ENCODE measurements at places on chromosomes 3 and 15.

GRCh38 chr15:77581896-77582569 lies 50.7 kb downstream of the LINGO1 start:
- DNase-seq = no peak

GRCh38 chr3:73665286-73665685 lies 40.5 kb upstream of the PDZRN3 start:
- no peak for DNase-seq

GRCh38 chr3:71581457-71582035 lies 2.0 kb downstream of the FOXP1 start:
- peak; percentile 8 for DNase-seq

DNA sequence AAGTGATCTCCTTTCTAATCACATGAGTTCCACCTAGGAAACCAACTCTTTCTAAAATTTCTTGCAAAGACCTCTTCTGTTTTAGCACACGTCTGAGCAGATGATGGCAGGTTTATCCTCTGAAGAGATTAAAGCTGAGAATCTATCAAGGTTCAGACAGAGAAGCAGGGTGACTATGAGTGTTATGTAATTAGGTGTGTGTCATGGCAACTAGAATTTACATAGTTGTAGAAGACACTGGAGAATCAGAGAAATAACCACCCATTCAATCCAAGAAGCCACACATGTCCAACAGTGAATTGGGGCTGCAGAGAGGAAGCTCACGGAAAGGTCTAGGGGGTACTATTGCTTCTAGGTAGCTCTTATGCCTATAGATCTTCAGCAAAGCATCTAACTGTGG lies 600.5 kb downstream of the PYDC2 start:
- no peak for DNase-seq

GRCh38 chr3:129603991-129604749 lies 2.3 kb downstream of the PLXND1 start:
- DNase-seq = no peak

GRCh38 chr15:38897551-38897950 lies 332.9 kb upstream of the RASGRP1 start:
- no peak for DNase-seq

DNA sequence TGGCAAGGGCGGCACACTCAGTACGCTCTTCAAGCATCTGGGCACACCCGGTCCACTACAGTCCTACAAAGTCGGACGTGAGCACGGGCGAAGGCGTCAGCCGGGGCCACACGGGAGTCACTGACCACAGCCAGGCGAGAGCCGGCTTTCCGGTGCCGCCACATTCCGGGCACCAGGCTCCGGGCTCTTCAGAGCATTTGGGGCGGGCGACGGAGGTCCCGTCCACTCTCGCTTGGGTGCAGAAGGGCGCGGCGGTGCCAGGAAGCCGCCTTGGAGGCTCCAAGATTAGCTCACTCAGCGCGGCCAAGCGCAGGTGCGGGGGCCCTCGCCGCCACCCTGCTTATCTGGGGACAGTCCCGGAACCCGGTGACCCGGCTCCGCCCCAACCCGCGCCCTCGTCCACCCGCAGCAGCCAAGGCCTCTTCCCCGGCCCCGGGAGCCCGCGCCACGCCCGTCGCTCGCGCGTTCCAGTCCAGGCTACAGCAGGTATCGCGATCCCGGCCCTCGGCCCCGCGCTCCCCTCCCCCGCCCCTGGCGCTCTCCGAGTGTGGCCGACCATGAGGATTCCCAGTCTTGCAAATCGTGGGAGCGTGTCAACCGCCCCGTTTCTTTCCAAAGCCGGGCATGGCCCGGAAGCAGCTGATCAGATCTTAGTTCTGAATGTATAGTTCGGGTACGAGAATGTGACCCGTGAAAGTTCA lies at the start of gene ADPRH:
ADPRH (plus strand) TSS at position 127 of the 701 bp plus-strand sequence. CDS start 2,678 bp downstream, outside the sequence.
- DNase-seq = peak; percentile 72

DNA sequence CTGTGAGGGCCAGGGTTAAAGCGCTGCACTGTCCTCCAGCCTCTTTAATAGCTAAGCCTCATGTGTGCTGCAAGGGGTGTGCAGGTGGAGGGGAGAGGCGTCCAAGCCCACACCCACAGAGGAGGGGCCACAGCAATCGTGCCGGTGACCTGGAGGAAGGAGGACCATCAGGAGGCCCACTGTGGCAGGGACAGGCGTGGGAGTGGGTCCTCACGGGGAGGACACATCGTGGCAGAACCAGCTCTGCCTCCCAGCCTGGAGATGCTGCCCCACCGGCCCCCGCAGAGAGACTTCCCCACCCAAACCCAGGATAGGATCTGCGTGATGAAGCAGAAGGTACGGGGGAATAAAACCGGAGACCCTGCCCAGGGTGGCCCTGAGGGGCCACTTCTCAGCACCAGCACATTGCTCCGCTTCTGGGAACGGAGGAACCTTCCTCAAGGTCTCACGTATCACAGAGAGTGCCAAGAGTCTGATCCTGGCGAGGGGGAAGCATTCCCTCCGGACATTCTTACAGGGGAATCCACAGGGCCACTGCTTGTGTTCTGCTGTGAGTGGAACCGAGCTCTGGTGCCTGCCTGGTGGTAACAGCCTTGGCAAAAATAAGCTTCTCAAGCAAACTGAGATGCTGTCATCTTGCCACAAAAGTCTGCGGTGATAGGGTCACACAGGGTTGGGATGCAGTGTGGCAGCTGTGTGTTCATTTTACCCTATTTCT lies 199.8 kb downstream of the XXYLT1 start:
- no peak for DNase-seq

GRCh38 chr3:128872744-128873143 lies 6.7 kb upstream of the ACAD9 start:
- DNase-seq = no peak

DNA sequence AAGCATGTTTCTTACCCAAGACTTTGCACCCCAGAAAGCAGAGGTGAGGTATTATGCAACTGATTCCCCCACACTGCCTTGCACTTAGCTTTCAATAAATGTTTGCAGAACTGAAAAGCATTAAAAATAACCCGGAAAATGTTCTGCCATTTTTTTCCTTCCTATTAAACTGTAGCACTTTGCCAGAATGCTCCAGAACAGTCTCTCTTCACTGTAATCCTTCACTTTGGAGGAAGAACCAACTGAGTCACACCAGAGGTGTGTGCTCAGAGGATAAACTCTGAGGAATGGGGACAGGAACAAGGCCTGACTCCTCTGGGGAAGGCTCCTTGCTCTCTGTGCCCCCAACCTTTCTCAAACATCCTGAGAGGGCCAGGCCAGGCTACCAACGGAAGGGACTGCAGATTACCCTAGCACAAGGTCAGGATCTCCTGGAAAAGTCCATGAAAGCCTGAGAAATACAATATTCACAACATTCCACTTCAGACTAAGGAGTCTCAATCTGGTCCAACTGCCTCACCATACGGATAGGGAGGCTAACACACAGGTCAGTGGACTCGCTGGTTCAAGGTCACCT lies 19.0 kb downstream of the ANP32A start:
- DNase-seq = no peak

- no peak for DNase-seq
Measured at GRCh38 chr3:171986176-171986575, 53.2 kb upstream of the FNDC3B start.

- peak; percentile 63 for DNase-seq
Measured at GRCh38 chr3:178385280-178385952, 150.8 kb upstream of the KCNMB2 start.

- no peak for DNase-seq
Measured at GRCh38 chr3:11140713-11141104, 13.6 kb upstream of the HRH1 start.

DNA sequence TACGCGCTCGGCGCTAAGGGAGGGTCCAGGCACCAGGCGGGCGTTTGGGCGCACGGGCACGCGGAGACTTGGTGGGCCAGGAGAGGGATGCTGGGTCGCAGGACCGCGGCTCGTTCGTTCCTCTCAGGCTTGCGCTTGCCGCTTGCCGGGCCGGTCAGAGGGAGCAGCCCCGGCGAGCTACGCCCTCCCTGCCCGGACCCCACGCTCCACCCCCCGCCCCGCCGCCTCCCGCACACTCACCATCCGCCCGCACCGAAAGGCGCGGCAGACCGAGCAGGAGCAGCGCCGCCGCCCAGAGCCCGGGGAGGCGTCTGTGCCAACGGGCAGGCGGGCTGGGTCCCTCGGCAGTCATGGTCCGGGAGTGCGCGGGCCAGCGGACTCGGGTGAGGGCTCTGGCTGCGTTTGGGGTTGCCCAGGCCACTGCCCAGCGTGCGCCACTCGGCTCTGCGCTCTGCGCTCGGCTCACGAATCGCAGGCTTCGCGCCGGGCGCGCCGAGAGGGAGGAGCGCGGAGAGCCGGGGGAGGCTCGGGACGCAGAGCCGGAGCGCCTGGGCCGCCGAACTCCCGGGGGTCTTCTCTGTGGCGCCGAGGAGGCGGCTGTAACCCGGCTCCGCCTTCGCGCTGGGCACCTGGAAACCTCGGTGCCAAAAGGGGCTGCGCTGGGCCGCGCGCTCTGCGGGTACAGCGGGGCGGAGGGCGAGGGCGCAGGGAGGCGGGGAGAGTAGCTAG lies at the start of gene SUSD5:
SUSD5 (minus strand) TSS at position 365 of the 729 bp plus-strand sequence; CDS start at position 352, 13 bp downstream.
- no peak for DNase-seq

DNA sequence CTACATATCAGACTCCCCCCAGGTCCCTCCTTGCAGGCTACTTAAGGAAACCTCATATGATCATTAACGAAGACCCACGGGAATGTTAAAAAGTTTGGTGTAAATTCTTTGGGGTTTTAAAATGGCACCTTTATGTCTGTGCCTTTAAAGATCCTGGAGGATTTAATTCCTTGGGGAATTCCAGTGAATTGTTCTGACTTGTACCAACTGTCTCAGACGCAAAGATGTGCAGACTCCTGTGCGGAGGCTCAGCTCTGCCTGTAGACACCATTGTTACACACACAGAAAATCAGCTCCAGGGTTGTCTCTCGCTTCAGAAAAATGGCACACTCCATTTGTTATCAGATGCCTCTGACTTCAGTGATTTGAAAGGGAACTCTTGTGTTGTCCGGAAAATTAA lies 414.4 kb upstream of the CFAP20DC start:
- no peak for DNase-seq

DNA sequence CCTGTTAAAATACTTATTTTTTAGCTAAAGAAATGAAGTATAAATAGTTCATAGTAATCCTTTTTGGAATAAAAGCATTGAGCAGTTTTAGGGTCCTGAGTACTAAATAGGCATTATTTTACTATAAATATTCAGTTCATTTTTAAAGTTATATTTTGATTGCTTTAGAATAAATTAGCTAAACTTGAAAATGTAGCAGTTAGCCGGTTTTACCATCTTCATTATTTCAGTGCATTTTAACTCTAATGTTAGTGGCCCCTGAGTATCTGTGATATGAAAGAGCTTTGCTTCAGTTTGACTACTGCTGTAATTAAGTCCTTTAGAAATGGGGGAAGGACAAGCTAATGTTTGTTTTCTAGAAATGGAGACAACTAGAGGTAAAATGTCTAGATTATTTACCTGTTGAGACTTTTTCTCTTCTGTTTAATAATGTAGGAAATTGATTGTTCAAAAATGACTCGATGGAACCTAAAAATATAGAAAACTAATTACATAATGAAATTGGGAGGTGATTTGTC lies 3.6 kb downstream of the SMC4 start:
- no peak for DNase-seq

DNA sequence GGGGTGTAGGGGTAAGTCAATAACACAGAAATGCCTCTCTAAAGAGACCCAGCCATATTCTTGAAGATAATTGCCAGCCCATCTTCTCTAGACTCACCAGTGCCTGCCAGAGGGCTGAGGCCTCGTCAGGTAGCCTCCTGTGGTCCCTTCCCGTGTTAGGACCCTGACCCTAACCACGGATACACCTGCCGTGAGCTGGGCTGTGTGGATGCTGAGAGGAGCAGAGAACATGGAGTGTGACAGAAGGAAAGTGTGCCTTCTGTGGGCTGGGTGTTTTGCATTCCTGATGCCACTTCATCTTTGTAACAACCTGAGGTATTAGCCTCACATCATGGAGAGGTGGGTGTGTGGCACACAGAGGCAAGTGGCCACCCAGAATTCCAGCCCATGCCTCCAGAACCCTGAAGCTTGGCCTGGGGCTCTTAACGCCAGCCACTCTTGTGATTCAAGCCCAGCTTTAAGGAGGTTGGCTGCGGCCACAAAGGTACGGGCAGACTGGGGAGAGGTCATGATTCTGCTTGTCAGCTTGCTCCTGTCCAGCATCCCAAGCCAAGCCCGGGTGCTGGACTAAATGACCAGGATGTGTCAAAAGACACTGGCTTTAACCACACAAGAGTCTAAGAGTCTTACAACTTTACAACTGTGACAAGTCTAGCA lies 21.1 kb upstream of the ABTB1 start:
- no peak for DNase-seq

DNA sequence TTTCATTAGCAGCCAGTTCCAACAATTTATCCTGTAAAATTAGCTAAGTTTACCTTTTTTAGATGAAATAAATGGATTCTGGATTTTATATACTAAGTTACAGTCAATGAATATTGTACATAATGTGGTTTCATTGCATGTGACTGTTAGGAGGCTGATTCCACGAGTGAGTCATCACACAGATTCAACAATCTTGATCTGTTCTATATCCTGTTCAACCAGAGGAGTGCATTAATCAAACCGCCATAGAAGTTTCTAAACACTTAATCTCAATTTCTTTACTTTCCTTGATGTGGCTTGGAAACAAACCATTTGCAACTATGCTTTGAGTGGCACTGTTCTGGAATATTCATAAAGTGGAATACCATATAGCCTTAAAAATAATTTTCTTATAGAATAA lies 15.3 kb downstream of the DNAJC13 start:
- DNase-seq = no peak

DNA sequence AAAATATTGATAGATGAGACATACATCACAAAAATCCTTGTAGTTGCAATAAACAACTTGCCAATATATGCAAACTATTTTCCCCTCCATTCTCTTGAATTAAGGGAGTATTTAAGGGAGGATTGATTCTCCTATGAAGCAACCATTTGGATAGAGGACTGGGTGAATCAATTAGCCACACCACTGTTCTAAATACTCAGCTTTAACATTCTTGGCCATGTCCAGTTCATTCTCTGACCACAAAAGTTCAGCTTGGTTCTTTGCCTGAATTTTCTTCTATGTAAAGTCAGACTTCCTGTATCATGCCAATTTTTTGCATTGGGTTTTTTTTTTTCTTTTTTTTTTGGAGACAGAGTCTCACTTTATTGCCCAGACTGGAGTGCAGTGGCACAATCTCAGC lies 15.8 kb upstream of the SEC11A start:
- DNase-seq = no peak

- no peak for DNase-seq
Measured at GRCh38 chr3:53026382-53027162, 19.3 kb downstream of the SFMBT1 start.

- DNase-seq = no peak
Measured at GRCh38 chr15:57510647-57511046, 81.1 kb upstream of the MYZAP start.

- no peak for DNase-seq
Measured at GRCh38 chr15:76823890-76824289, 81.2 kb downstream of the SCAPER start.

DNA sequence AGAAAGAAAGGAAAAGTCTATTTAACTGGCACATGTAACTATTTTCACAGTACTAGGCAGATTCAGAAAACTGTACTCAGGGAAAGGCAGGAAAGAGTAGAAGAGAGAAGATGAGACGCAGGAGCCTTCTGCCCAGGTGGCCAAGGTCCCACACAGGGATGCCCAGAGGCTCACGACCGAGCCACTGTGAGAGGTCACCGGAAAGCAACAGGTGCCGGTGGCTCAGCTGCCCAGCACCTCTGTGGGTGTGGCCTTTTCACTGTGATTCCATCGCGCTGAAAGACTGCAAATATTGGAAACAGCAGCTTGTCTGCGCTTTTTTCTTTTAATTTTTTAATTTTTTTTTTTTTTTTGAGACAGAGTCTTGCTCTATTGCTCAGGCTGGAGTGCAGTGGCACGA lies 226.8 kb downstream of the OCA2 start:
- no peak for DNase-seq
